Stimulated activated CD4-positive, alpha-beta T cell treated with anti-CD3 and anti-CD28 coated beads, Interleukin-1b, Interleukin-23, amount 100 ng/mL, for 48 hours (primary cell): ENCODE measurements at places on chromosomes 11 and 22.

DNA sequence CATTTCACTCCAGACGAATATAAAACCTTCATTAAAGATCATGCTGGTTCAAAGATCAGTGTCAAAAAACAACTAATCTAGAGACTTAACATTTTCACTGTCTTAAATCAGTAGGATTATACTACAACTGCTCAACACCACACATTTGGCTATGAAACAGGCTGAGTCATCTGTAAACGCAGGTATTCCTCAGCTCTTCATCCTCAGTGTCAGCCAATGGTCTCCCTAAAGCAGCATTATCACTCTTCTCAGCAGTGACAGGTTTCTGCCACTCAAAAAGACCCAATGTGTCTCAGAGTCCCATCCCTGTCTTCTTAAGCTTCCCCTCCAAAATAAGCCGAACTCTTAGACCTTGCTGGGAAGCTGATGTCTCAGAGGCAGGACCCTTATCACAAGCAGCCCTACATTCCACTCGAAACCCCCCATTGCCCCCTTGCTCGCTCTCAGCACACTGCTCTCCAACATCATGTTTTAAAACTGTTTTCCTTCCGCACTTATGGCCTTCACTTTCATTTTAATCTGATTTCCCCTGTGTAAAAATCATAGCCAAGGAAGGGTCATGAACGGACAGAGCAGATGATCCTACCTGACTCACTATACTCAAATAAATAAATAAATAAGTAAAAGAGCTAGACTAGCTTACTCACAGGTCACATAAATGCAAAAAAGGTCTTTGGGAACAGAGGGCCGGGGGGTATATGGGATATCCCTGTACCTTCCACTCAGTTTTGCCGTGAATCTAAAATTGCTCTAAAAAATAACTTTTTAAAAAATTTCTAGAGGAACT, 23.0 kb downstream of the CDON start:
- DNase-seq: no peak

DNA sequence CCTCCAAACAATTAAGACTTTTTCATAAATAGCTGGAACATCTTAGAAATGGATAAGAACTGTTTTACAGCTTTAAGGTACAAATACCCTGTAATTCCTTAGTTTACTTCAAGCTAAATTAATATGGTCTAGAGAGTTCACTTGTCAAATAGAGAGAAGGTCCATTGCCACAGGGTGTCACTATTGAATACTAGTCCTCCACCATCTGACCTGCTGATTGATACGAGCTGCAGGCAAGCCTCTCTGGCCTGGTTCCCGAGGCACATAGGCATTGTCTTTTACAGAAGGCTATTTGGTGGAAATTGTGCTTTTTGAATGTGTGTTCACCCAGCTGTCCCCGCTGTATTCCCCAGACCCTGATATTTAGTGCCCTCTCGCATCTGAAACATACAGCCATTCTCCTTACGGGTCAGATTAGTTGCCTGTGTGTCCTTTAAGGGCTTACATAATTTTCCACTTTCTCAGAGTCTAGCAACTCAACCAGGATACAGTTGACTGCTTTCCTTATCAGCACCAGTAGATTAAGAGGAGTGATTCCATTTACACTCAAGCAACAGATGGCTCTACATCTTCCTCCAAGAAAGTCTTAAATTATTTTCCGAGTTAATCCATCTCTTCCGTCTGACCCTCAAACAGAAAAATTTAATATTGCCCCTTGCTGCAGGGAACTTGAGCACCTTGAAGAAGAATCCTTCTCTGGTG, 788.8 kb upstream of the FAT3 start:
- DNase-seq: no peak

GRCh38 chr11:8318536-8318935, 54.9 kb upstream of the LMO1 start:
- no peak for DNase-seq

GRCh38 chr11:130888790-130889189, 27.5 kb downstream of the SNX19 start:
- no peak for DNase-seq

DNA sequence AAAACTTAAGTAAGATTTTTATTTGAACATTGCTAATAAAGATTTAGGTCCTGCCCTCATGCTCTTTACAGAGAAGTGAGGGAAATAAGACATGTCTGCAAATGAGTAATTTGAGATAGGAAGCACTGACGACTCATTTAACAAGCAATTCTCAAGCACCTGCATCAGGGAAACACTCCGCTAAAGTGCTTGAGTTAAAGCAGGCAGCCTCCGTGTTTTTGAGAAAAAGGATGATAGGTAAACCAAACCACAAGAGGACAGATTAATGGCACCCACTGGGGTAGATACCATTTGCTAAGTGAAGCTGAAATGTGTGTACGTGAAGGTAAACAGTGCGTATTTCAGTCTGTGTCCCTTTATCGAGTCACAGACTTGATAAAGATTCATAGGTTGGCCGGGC, 184.6 kb upstream of the CARD18 start:
- no peak for DNase-seq

- no peak for DNase-seq
These were observed 206.3 kb upstream of the BLID start for GRCh38 chr11:122322329-122322728.

DNA sequence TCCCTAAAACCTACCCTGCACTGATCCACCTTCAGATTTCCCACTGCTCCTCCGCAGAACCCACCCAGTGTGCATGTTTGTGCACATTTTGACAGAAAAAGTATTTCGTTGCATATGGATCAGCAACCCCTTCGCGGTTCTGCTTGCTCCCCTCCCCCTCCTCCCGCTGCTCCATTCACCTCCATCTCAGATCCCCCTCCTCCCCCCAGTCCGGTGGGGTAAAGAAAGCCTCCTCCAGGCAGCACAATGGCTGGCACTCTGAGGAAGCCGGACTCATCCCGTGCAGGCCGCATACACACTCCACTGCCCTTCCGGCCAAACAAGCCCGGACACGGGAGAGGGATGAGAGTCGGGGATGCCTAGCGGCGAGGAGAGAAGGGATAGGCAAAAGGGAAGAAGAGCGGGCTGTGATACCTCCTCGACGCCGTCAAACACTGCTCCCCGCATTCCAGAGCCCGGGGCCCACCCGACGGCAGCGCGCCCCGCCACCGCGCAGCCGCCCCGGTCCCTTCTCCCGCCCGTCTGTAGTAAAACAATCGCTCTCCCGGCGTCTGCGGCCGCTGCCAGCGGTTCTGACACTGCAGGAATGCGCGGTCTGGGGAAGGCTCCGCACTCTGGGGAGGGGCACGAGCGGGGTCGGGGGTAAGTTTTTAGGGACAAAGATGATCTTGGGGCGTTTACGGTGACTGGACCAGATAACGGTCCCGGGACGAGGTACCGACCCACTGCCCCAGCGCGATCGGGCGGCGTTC, 915 bp downstream of the FEZ1 start:
- no peak for DNase-seq

DNA sequence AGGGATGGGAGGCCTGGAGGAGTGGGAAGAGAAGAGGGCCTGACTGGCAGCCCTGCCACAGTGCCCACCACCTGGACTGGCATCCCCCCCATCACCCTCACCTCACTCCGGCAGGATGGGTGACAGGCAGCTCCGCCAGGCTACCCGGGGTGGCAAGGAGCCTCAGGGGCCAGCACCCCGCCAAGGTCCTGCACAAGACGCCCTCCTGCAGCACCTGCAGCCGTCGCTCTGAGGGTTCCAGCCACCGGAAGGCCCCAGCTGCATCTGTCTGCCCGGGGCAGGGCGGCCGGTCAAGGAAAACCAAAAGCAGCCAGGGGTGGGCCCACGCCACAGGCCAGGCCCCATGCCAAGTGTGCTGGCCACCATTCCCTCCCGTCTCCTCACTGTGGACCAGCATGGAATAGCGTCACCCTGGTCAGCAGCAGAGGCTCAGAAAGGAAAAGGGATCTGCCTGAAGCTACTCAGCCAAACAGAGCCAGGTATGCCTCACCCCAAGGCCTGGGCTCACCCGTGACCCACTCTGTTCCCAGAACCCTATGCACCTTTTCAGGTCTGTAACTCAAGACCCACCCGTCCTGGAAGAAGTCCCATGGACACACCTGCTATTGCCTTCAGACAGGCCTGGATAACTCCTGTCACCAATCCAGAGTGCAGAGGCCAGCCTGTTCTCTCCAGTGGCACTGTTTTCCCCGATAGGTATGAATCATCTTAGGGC, 7.0 kb downstream of the RHBDD3 start:
- no peak for DNase-seq
